Vagina (tissue), 2 donors: ENCODE measurements at places on chromosomes 4 and X. TPM values are rescaled to one million over a fixed set of nuclear protein-coding genes. Genes with fewer than 3 reads are reported as not detected.
A peak's percentile ranks its signal among the peaks of the same experiment; 100 is the strongest.

DNA sequence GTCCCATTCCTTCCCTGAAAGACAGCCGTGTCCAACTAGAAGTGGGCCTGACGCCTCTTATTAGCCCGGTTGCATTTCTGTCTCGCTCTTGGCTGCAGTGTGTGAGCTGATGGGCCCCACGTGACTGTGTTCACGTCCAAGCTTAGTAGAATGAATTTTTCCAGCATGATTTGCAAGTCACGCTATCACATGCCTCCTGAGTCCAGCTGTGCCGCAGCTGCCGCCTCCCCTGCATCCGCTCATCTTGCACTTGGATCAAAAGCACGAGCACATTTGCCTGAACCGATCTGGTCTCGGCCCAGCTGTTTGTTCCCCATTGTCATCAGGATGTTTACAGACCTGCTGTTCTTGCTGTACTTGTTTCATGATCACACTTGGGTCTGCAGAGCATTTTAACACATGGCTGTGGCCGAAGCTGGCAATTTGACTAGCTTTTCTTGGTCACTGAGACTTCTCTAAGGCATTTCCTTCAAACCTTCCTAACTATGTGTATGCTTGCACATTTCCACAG lies 126.5 kb downstream of the KIT start:
- H3K4me3 ChIP-seq = no peak overlapping the region
- peaks cover 42% of the 10 kb centered on the region for H3K4me1 ChIP-seq
- DNase-seq = no peak
- H3K27me3 ChIP-seq = no peaks in the 10 kb centered on the region
- H3K27ac ChIP-seq = peak overlapping the region; percentile 77
- H3K36me3 ChIP-seq = no peaks in the 10 kb centered on the region

- no peaks in the 10 kb centered on the region for H3K27me3 ChIP-seq
- DNase-seq = no peak
Measured at GRCh38 chr4:128913228-128913627, 103.7 kb downstream of the JADE1 start.

- H3K4me1 ChIP-seq = no peaks in the 10 kb centered on the region
- DNase-seq = no peak
- no peak overlapping the region for H3K4me3 ChIP-seq
- H3K27ac ChIP-seq = no peak overlapping the region
Measured at GRCh38 chr4:144531841-144532240, 114.1 kb upstream of the HHIP start.

GRCh38 chrX:124358800-124359383 lies 12.5 kb downstream of the SH2D1A start:
- no peaks in the 10 kb centered on the region for H3K27me3 ChIP-seq
- H3K4me1 ChIP-seq = no peaks in the 10 kb centered on the region
- no peak overlapping the region for H3K27ac ChIP-seq
- no peaks in the 10 kb centered on the region for H3K36me3 ChIP-seq
- no peak for DNase-seq
- no peak overlapping the region for H3K4me3 ChIP-seq

- H3K4me1 ChIP-seq = no peaks in the 10 kb centered on the region
- peak overlapping the region; percentile 14 for H3K27ac ChIP-seq
- no peaks in the 10 kb centered on the region for H3K27me3 ChIP-seq
Measured at GRCh38 chr4:110515676-110516075, 39.7 kb downstream of the ENPEP start.

DNA sequence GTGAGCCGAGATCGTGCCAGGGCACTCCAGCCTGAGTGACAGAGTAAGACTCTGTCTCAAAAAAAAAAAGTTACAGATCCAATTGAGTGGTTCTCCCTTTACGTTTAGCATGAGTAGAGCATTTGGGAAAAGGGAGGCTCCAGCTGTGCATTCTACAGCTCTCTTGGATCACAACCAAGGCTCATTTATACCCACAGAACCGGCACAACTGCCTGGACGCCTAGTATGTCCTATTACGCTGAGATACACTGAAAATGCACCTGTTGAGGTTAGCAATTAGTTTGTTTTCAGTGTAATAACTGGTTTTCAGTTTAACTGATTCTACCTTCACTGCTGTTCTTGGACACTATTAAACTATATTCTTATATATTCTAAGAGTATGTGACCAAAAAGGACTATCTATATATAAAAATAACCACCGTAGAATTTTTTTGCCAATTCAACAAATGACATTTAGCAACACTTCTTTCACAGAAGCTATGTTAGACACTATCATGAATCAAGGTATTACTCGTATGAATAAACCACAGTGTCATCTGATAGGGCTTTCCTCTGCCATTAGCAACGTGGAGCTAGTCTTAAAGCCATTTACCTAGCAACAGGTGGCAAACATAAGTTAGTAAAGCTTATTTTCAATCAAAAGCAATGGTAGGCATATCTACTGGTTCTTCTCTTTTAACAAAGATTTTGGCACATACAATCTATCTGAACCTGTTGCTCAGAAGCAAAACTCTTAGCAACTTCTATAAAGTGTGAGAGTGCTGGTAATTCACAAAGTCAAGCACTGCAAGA lies 3.6 kb downstream of the OTUD4 start:
- no peak for DNase-seq
- H3K36me3 ChIP-seq = no peaks in the 10 kb centered on the region
- peaks cover 41% of the 10 kb centered on the region for H3K4me1 ChIP-seq
- peak overlapping the region; percentile 99 for H3K27ac ChIP-seq
- no peak overlapping the region for H3K4me3 ChIP-seq

DNA sequence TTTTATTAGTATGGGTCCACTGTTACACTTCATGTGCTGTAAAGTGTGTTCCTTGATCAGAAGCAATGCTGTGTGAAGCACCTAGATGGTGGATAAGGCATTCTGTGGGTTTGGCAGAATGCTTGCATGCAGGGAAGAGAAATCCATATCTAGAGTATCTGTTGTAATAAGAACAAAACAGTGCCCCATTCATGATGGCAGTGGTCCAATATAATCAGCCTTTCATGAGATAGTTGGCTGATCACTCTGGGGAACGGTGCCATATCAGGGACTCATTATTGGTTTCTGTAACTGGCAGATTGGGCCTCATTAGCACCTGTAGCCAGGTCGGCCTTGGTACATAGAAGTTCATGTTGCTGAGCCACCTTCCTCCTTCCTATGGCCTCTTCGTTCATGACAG lies 28.7 kb downstream of the STIM2 start:
- no peak overlapping the region for H3K4me3 ChIP-seq
- no peaks in the 10 kb centered on the region for H3K27me3 ChIP-seq
- no peak for DNase-seq
- H3K36me3 ChIP-seq = no peaks in the 10 kb centered on the region

- H3K4me1 ChIP-seq = no peaks in the 10 kb centered on the region
- no peak for DNase-seq
- H3K36me3 ChIP-seq = no peaks in the 10 kb centered on the region
- no peaks in the 10 kb centered on the region for H3K27me3 ChIP-seq
- no peak overlapping the region for H3K4me3 ChIP-seq
Measured at GRCh38 chrX:45323387-45323786, 122.7 kb upstream of the DIPK2B start.

DNA sequence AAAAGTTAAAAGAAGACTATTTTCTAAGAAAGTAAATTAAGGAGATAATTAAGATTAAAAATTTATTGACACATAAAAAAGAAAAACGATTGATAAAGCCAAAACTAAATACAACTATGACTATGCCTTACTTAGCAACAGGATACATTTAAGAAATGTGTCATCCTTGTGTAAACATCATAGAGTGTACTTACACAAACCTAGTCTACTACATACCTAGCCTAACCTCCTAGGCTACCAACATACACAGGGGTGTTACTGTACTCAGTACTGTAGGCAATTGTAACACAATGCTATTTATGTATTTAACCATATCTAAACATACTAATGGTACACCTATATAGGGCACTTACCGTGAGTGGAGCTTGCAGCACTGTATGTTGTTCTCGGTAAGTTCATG lies 108.3 kb downstream of the ANXA10 start:
- DNase-seq = no peak
- no peaks in the 10 kb centered on the region for H3K4me1 ChIP-seq
- H3K27me3 ChIP-seq = no peaks in the 10 kb centered on the region
- H3K27ac ChIP-seq = no peak overlapping the region

GRCh38 chr4:37991623-37992410 lies 31.6 kb downstream of the PTTG2 start:
- H3K4me1 ChIP-seq = peaks cover 58% of the 10 kb centered on the region
- no peaks in the 10 kb centered on the region for H3K27me3 ChIP-seq
- H3K27ac ChIP-seq = peak overlapping the region; percentile 55

DNA sequence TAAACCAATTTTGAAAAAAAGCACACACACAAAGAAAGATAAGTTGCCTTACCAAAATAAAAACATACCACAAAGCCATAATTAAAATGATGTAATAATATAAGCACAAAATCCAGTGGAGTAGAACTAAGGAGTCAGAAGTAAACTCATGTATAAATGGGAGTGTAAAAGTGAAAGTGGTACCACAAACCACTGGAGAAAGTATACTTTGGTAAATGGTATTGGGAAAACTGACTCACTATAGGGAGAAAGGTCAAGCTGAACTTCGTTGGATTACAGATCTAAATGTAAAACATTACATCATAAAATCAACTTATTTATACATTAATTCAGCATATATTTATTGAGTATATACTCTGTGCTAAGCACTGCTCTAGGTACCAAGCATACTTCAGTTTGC lies 46.3 kb upstream of the HHIP start:
- H3K4me1 ChIP-seq = no peaks in the 10 kb centered on the region
- no peaks in the 10 kb centered on the region for H3K36me3 ChIP-seq
- no peak for DNase-seq
- H3K4me3 ChIP-seq = no peak overlapping the region
- no peaks in the 10 kb centered on the region for H3K27me3 ChIP-seq
- no peak overlapping the region for H3K27ac ChIP-seq

GRCh38 chr4:139559089-139559479 lies 3.1 kb upstream of the SETD7 start:
- H3K27ac ChIP-seq = peak overlapping the region; percentile 45
- H3K27me3 ChIP-seq = no peaks in the 10 kb centered on the region
- no peaks in the 10 kb centered on the region for H3K36me3 ChIP-seq
- no peak overlapping the region for H3K4me3 ChIP-seq

DNA sequence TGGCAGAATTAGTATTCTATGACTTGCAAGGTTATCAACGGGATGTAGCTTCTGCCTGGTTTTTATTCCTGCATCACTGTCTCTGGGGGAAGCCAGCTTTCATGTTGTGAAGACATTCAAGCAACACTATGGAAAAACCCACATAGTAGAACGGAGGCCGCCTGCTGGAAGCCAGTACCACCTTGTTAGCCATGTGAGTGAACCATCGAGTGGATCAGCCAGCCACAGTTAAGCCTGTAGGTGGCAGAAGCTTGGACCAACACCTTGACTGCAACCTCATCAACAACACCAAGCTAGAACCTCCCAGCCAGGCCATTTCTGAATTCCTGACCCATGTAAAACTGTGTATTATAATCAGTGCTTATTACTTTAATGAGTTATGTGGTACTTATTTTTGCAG lies 538.2 kb downstream of the KCNIP4 start:
- H3K27me3 ChIP-seq = no peaks in the 10 kb centered on the region
- H3K4me1 ChIP-seq = no peaks in the 10 kb centered on the region
- DNase-seq = no peak
- no peak overlapping the region for H3K4me3 ChIP-seq

DNA sequence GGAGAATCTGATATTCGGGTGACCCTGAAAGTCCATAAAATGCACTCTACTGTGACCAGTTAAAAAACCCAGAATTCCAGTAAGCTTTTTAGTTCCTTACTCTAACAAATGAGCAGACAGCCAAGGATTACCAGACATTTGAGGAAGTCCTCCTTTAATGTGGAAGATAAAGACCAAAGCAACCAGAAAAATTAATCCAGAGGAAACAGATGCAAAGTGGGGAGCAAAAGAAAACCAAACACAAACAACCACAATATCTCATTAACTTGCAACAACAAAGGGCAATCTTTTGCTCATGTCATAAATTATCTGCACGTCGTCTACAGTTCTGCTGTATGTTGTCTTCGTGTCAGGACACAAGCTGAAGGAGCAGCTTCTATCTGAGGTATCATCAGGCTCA lies 164.4 kb downstream of the PJA1 start:
- H3K36me3 ChIP-seq = no peaks in the 10 kb centered on the region
- H3K27ac ChIP-seq = no peak overlapping the region
- no peaks in the 10 kb centered on the region for H3K27me3 ChIP-seq
- peaks cover 6% of the 10 kb centered on the region for H3K4me1 ChIP-seq

DNA sequence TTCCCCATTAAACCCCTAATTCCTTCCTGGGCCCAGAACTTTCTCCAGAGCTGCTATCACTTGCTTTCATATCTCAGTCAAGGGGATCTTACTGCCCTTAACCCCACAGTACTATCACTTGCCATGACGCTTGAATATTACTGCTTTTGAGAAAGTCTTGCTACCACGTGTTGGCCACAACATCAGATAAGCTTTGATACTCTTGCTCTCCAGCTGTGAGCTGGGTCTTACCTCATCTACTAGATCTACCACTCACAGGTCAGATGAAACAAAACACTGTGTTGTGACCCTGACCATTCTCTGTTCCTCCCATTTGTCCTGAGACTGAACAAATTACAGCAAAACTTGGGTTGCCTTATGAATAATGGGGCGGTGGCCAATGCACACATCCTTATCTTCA lies 12.1 kb upstream of the TAPT1 start:
- H3K4me1 ChIP-seq = no peaks in the 10 kb centered on the region
- no peaks in the 10 kb centered on the region for H3K36me3 ChIP-seq
- no peak overlapping the region for H3K27ac ChIP-seq
- H3K4me3 ChIP-seq = no peak overlapping the region

DNA sequence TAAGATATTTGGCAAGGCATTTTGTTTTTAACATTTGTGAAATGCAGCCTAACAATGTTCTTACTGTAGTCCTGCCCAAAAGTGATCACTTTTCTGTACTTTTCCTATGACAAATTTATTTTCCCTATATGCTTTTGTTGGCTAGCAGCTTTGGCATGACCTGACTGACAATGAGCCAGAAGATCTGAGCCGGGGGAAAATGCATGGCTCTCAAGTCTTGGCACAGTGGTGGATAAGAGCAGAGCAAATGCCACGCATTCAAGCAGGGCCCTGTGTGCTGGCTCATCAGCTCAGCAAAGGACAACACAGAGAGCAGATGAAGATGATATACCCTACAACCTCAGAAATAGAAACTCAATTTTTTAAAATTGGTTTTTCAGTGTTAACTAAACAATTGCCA lies 187.3 kb downstream of the ANAPC10 start:
- H3K4me3 ChIP-seq = no peak overlapping the region
- no peaks in the 10 kb centered on the region for H3K27me3 ChIP-seq
- no peak overlapping the region for H3K27ac ChIP-seq
- H3K4me1 ChIP-seq = no peaks in the 10 kb centered on the region
- no peak for DNase-seq

TEX11 gene
- not detected for total RNA-seq

VSIG4 gene
- total RNA-seq = 57.0 TPM

SMS gene
- 36.8 TPM for total RNA-seq

PCDH19 gene
- 3.4 TPM for total RNA-seq

ATP10D gene
- 25.3 TPM for total RNA-seq

PRDM8 gene
- 15.0 TPM for total RNA-seq

XPNPEP2 gene
- total RNA-seq = 22.3 TPM

XK gene
- 2.0 TPM for total RNA-seq

CDX4 gene
- total RNA-seq = not detected

FRAS1 gene
- total RNA-seq = 8.8 TPM

HPGDS gene
- total RNA-seq = 0.98 TPM

EDA gene
- 6.1 TPM for total RNA-seq
